ENCODE measurements at places on chromosomes 12 and 14. TPM values are rescaled to one million over a fixed set of nuclear protein-coding genes. Genes with fewer than 3 reads are reported as not detected.

AGAP2 gene
- total RNA-seq, result 68.6 TPM

TMEM19 gene
- total RNA-seq, result 23.9 TPM

EGLN3 gene
- total RNA-seq, result 12.7 TPM

RGS6 gene
- 0.16 TPM for total RNA-seq

CYP27B1 gene
- total RNA-seq, result 2.3 TPM

MMP19 gene
- not detected for total RNA-seq

GALC gene
- total RNA-seq, result 17.0 TPM

KLRG1 gene
- total RNA-seq, result 4.6 TPM

MDGA2 gene
- total RNA-seq, result not detected

COCH gene
- total RNA-seq, result 2.3 TPM

ST8SIA1 gene
- 0.29 TPM for total RNA-seq

CCDC197 gene
- total RNA-seq, result not detected

DNA sequence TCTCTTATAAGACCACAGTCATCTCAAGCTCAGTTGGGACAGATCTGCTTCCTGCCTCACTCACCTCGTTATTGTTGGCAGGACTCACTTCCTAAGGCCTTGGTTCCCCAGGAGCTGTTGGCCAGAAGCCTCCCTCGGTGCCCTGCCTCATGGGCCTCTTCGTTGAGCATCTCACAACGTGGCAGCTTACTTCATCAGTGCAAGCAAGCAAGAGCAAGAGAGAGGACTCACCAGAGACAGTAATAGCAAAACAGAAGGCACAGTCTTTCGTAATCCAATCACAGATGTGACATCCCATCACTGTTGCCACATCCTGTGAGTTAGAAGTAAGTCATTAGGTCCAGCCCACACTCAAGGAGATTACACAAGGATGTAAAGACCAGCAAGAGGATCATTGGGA is 5.1 kb upstream of the NUMB start:
- peak; percentile 56 for DNase-seq

DNA sequence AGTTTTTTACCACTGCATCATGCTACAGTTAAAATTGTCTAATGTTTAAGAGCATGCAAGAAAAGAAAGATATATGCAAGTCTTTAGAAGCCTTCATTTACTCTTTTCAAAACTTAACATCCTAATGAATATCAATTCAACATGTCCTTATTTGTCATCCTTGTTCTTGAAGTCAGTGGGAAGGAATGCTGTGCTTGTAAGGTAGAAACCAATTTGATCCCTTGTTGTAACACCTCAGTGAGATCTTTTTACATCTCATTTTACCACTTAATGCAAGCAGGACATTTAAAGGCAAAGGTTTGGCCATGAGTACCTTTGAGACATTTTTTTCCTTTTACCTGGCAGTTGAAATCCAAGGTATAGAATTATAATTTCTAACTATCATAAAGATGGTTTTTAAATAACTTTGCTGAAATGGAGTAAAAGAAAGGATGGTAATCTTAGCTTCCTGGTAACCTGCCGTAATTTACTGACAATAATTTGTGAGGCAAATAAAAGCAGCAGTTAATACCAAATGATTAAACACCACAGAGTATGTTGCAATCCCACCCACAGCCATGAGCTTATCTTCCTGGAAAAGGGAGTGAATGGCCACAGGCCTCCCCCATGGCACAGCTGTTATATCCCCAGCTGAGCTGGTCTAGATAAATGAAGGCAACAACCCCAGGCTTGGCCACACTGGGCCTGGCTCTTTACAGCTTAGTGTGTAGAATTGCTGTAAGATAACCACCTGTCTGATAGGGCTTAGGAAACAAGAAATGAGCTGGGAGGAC is 33.2 kb upstream of the STRN3 start:
- DNase-seq, result no peak

DNA sequence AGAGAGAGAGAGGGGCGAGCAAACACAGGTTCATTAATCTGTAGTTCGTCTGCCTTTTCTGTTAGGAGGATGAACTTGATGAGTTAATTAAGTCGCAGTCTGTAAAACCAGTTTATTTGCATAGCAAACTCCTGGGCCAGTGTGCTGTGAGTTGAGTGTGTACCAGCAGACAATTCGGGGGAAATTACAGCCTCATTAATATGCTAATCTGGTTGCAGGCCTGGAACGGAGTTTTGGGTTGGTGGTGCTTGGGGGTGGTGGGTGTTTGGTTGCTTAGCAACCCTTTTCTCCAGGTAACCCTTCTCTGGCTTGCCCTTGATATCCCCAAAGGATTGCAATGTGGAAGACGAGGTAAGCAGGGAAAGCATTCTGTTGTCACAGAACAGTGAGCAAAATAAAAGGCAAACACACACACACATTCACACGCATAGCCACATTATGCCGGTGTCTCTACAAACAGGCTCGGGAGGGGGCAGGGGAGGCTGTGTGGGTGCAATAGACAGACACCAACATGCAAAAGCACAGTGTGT is 29.2 kb upstream of the LHX5 start:
- DNase-seq, result no peak

DNA sequence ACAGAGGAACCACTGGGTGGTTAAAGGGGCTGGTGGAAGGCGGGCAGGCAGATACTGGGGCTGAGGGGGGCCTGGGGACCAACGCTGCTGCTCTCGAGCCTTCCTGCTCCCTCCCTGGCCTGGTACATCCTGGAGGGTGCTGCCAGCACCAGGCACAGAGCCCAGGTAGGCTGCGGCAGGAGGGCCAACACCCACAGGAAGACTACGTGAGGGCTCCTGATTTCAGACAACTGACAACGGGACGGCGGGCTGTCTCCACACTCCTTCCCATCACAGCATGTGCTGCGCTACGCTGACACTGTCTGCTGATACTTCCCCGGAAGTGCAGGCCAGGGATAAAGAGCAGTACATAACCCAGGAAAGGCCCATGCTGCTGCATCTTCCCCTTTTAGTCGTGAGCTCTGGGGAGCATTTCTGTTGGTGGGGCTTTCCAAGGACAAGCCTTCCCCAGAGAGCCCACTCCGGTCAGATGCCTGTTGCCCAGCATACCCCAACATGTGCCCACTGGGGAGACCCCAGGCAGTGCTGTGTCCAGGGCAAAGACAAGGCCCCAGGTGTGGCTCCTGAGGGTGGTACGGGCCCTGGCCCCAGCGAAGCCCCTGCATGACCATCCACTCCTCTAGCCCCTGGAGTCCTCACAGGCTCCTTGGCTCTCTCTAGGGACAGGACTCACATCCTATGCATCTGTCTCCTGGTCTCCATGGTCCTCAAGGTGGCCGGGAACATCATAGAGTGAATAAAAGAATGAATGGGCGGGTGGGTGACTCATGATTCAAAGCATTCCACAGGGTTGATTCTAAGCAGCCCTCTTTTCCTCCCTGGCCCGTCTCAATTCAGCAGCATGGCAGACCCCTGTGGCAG is 38.0 kb downstream of the CHGA start:
- no peak for DNase-seq

DNA sequence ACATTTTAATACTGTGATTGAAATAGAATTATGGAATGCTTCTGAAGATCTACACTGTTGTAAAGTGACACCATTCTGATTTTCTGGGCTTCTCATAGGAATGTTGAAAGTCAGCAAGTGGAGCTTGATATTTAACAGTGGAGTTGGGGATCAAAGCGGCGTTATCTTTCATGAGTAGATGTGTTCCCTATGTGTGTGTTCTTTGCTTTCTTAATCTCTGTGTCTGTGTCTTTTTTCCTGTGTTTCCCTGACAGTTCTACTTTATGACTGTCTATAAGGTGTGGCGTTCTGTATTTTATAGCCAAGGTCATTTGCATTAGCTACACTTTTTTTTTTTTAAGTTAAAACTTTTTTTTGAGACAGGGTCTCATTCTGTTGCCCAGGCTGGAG is 24.7 kb downstream of the SYNE2 start:
- DNase-seq, result no peak

- peak; percentile 46 for DNase-seq
Measured at GRCh38 chr14:50726372-50727107, 58.4 kb upstream of the SAV1 start.

DNA sequence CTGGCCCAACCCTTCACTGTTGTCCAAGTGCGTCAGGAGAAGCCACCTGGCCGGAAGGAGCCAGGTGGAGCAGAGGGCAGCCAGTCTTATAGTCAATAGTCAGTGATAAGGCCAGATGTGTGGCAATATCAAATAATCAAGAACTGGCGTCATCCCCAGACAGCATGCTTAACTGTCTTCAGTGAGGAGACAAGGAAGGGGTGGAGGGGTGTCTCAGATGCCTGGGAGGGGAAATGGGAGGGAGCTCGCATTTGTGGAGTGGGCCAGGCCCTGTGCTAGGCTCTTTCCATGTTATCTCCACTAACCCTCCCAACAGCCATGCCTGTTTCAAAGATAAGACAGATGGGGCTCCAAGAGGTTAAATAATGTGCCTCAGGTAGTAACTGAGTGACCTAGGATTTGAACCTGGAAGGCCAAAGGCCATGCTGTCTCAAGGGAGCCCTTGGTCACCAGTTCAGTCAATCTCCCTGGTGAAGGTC is 48.9 kb upstream of the FOS start:
- DNase-seq, result no peak

- no peak for DNase-seq
Measured at GRCh38 chr12:12454315-12454714, 97.4 kb downstream of the BORCS5 start.

- DNase-seq, result no peak
Measured at GRCh38 chr14:82313889-82314288, 780.2 kb upstream of the SEL1L start.

GRCh38 chr12:117686911-117687377 is 281.8 kb downstream of the KSR2 start:
- DNase-seq, result no peak

DNA sequence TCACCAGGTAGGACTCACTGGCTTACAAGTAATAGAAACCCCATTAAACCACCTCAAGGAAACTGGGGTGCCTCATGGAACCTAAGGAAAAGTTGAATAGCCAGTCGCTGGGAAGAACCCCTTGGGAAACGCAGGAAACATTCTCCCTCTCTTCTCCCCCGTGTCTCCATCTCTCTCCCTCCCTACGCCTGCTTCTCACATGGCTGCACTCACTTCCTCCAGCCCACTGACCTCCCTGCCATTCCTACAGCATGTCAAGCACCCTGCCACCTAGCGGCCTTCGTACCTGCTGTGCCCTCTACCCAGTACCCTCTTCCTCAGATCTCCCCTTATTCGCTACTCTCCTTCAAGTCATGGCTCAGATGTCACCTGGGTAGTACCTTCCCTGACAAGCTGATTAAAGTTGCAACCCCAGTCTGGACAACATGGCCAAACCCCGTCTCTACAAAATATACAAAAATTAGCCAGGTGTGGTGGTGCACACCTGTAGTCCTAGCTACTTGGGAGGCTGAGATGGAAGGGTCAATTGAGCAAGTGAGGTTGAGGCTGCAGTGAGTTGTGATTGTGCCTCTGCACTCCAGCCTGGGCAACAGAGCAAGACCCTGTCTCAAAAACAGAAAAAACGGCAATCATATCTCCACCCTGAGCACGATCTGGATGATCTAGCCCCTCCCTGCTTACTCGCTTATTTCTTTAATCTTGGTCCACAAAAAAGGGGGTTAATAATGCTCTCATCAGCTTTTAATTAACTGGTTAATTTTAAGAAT is 6.4 kb upstream of the DTX1 start:
- no peak for DNase-seq

GRCh38 chr12:67649570-67650387 is 1.2 kb downstream of the DYRK2 start:
- peak; percentile 48 for DNase-seq

DNA sequence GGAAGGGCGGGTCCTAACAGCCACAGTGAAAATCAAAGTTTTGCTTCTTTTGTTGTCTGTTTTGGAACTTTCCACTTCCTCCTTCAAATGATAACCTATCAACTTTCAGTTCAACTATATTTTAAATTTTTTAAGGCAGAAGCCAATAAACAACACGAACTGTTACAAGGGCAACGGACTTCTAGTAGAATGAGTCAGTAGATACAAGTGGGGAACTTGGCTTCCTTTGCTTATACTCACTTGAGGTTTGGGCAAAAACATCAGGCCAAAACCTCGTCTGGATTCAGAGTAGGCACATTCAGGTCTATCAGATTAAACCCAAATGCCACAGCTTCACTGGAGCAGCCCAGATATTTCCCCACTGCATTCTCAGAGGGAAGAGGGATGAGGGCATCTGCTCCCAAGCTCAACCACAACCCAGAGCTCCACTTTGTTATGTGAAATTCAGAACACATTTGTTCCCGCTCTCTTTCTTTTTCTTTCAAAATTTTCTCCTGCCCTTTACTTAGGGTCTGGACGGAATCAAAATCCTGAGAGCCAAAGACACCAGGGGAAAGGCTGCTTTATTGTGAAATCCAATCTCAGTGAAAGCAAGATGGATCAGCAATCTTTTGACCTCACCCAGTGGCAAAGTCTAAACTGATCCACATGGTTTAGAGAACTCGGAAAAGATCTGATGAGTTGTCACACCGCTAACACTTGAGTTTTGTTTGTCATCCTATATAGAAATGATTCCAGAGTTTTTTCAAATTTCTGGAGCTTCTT is 152.5 kb upstream of the BTG1 start:
- DNase-seq, result peak; percentile 29

- peak; percentile 97 for DNase-seq
Measured at GRCh38 chr14:105065280-105066228, at the start of gene GPR132. GPR132 (minus strand) TSS chr14:105065430; CDS start chr14:105055420, 10,010 bp downstream.

DNA sequence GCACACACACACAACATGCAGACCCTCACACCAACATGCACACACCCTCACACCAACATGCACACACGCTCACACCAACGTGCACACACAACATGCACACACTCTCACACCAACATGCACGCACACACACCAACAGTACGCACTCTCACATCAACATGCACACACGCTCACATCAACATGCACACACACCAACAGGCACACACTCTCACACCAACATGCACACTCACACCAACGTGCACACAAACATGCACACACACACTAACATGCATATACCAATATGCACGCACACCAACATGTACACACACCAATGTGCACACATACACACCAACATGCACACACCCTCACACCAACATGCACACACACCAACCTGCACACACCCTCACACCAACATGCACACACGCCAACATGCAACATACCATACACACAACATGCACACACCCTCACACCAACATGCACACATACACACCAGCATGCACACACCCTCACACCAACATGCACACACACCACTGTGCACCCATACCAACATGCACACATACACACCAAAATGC is 175.8 kb downstream of the KSR2 start:
- no peak for DNase-seq

DNA sequence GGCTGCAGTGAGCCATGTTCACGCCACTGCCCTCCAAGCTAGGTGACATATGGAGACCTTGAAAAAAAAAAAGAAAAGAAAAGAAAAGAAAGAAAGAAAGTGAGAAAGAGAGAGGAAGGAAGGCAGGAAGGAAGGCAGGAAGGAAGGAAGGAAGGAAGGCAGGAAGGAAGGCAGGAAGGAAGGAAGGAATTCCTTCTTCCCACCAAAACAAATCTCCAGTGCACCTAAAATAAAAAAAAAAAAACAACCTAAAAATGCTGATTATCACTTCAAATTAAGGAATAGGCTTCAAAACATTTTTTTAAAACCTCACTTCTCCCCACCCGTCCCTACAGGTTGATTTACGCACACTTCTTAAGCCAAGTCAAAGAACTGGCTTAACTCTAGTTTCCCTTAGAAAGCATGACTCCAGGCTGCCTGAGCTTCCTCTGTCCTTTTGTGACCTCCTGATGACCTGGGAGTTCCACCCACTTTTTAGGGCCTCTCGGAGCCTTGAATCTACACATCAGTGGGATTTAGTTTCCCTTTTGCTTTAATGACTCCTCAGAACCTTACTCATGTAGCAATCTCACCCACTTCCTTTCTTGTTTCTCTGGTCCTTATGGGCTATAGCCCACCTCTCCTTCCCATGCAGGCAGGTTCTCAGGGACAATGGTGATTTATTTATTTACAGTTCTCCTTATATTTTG is 18.6 kb downstream of the DUSP6 start:
- peak; percentile 51 for DNase-seq

Data from activated CD8-positive, alpha-beta T cell treated with anti-CD3 and anti-CD28 coated beads, Interleukin-2, amount 10 ng/mL, durations not matched to agents 7 days and 5 days (primary cell).